Stimulated activated CD4-positive, alpha-beta T cell treated with anti-CD3 and anti-CD28 coated beads, Interleukin-1b, Interleukin-23, amount 100 ng/mL, for 1 hour (primary cell): ENCODE measurements at places on chromosomes 11 and 22.
A peak's percentile ranks its signal among the peaks of the same experiment; 100 is the strongest.

GRCh38 chr11:72683782-72684200, 9.6 kb upstream of the PDE2A start:
- DNase-seq, result peak; percentile 58

DNA sequence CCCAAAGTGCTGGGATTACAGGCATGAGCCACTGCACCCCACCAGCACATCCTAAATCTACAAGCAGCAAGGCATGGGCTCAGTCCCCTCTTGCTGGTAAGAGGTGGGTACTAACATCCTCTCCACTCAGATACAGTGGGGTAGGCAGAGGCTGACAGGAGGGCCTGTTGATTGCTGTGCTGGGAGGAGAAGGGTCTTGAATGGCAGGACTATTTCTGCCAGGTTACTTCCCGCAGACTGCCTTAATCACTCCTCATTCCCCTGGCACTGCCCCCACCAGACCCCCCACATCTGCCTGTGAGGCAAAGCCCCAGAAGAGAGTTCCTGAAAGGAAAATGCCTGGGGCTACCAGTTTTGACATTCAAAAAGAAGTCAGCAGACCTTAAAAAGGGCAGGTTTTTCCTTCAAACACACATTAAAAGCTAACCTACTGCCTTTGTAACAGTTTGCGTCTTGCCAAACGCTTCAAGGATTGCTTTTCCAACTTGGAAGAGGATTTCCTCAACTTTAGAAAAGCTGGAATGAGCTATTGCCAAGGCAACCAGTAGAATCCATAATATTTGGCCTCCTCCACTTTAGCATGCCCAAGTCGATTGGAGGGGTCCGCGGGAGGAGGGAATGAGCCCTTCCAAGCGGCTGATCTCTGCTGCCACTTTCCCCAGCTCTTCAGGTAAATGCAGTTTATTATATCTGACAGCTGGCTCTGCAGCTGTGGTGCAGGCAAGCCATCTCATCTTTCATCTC, 62.0 kb downstream of the FDX1 start:
- no peak for DNase-seq

- no peak for DNase-seq
Measured at GRCh38 chr11:39990421-39990831, 1469.0 kb downstream of the LRRC4C start.

- DNase-seq, result no peak
Measured at GRCh38 chr11:62664405-62665074, 470 bp downstream of the C11orf98 start.

DNA sequence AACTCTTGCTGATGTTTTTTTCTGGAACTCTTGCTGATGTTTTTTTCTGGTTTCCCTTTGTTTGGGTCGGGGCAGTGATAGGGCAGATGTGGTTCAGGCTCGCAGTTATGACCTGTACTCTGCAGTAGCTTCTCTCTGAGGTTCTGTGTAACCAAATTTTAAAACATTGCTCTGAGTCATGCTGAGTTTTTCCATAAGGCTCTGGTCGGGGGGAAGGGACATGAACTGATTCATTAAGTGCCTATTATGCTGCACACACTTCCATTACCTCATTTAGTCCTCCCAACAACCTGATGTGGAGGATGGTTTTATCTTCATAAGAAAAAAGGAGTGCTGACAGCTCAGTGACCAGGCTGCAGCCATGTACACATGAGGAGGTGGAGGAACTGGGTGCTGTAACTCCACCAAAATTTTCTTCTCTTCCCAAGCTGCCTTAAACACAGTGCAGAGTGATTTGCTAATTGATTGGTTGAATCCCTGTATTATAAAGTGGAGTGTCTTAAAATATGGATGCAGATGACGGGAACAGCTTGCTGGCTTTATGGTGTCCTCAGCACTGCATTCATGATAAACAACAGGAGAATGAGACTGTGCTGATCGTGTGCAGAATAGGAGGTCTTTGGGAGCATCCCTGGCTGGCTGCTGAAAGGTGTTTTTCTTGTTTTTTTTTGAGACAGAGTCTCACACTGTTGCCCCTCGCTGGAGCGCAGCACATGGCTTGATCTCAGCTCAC, 19.1 kb downstream of the TNRC6B start:
- DNase-seq, result no peak

- DNase-seq, result no peak
Measured at GRCh38 chr22:29855611-29856181, 17.6 kb upstream of the ASCC2 start.

GRCh38 chr11:66243782-66244535, 24.5 kb upstream of the RAB1B start:
- no peak for DNase-seq

DNA sequence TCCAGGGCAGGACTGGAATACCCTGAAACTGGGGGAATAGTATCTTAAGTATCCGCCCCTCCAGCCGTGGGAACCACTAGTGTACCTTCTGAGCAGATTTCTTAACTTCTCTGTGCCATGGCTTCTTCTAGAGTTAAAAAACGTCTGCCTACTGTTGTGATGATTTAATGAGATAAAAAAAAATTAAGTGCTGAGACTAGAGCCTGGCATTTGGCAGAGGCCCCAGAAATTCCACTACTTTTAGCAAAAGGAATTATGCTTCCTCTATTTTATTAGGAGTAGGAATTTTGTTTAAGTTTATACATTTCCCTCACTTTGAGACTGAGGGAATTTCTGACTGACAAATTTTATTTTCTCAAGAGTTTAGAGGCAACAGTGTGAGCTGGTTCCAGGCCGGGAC, 371.2 kb upstream of the B3GAT1 start:
- no peak for DNase-seq
